Astrocyte of the cerebellum (primary cell): ENCODE measurements at places on chromosomes 12 and 14.

DNA sequence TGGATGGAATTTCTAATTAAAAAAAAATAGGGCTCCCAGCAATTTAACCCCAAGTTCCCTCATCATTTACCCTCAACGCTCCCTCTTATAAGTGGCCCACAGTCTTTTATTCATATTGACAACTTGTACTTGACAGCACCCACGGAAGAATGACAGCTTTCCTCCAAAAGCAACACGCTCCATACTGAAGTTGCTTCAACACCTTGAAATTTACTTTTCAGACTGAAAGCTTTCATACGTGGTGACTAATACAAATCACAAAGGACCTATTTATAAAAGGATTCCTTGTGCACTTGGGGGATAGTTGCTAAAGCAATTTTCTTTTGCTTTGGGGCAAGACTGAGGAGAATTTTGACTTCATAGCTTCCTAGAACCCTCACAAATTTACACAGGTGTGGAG is 1629.4 kb upstream of the SEL1L start:
- no peak for DNase-seq

DNA sequence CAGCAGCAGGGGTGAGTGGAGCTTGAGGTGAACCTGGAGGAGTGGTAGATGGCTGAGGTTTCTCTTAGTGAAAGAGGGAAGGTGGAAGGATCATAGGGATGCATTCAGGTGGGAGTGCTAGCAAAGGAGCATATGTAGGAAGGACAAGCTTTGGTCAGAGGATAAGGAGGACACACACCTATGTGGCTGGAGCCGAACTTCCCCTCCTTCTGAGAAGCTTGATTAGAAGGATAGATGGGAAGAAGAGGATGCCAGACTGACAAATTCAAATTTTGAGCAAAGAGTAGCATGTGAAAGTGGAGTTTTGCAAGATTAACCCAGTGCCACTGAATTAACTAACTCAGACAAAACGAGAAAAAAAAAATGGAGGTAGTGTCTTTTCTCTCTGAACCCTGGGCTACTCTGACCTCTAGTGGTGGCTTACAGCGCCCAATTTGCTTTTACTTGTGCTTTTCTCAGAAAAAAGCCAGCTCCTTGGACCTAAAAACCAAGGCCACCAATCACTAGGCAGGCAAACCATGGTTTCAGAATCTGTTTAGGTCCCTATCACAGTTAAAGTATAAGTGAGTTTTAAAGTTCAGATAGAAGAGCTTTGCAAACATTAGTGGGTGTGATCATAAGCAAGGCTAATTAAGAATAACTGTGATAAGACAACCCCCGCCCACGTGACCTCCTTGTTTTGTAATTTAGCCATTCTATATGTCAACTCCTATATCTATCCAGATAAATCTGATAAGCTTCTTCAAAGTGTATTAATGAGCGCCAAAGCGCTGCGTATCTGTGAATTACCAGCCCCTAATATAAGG is 15.5 kb downstream of the EMP1 start:
- DNase-seq = peak; percentile 57

GRCh38 chr12:87155621-87156020 is 873.6 kb downstream of the C12orf50 start:
- peak; percentile 9 for DNase-seq

- peak; percentile 90 for DNase-seq
Observed at GRCh38 chr12:59084511-59085375, 164.4 kb upstream of the LRIG3 start.

- DNase-seq = no peak
Observed at GRCh38 chr14:52876311-52876710, 74.5 kb downstream of the FERMT2 start.

DNA sequence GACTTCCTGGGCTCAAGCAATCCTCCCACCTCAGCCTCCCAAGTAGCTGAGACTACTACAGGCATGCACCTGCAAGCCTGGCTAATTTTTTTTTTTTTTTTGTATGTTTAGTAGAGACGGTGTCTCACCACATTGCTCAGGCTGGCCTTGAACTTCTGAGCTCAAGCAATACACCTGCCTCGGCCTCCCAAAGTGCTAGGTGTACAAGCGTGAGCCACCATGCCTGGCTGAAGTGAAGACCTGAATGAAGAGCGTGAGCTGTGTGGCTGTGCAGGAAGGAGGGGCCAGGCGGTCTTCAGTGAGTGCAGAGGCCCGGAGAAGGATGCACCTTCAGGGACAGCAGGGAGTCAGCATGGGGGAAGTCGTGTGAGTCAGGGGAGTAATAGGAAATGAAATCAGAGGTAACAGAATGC is 14.9 kb upstream of the NFKBIA start:
- DNase-seq = no peak

GRCh38 chr12:89927226-89927698 is 218.6 kb upstream of the ATP2B1 start:
- no peak for DNase-seq
